A549 treated with RU486 at 1 μM for 4 hours (cell line): ENCODE measurements at places on chromosomes 12 and 14. TPM values are rescaled to one million over a fixed set of nuclear protein-coding genes. Genes with fewer than 3 reads are reported as not detected.

The NKX2-1 gene
- total RNA-seq, result 0.07 TPM in 1 of 5 replicates, not detected in the others

The AJUBA gene
- 38.8 to 43.7 TPM (median 40.1 TPM) in 5 replicates for total RNA-seq

The MEG3 gene
- total RNA-seq, result 44.1 to 69.8 TPM (median 51.9 TPM) in 5 replicates

The LRP1 gene
- total RNA-seq, result 16.3 to 22.4 TPM (median 19.3 TPM) in 5 replicates

The CLEC4C gene
- not detected in 5 replicates for total RNA-seq

The IL31 gene
- not detected in 5 replicates for total RNA-seq

The TAS2R46 gene
- not detected in 5 replicates for total RNA-seq

The KRT80 gene
- 46.7 to 71.8 TPM (median 60.6 TPM) in 5 replicates for total RNA-seq

The RNASE7 gene
- not detected in 5 replicates for total RNA-seq

The LGR5 gene
- total RNA-seq, result not detected in 5 replicates

The AHNAK2 gene
- total RNA-seq, result 182 to 214 TPM (median 186 TPM) in 5 replicates

The ACACB gene
- 3.6 to 8.3 TPM (median 6.5 TPM) in 5 replicates for total RNA-seq

The P2RX2 gene
- not detected in 5 replicates for total RNA-seq

The C12orf54 gene
- total RNA-seq, result not detected in 5 replicates

The NYNRIN gene
- total RNA-seq, result 0.16 to 0.78 TPM (median 0.18 TPM) in 5 replicates

The ASIC1 gene
- 4.8 to 6.5 TPM (median 5.9 TPM) in 5 replicates for total RNA-seq
